ENCODE measurements at places on chromosomes 1 and 21.

GRCh38 chr1:98781906-98782305, 120.4 kb downstream of the SNX7 start:
- no peak for DNase-seq

DNA sequence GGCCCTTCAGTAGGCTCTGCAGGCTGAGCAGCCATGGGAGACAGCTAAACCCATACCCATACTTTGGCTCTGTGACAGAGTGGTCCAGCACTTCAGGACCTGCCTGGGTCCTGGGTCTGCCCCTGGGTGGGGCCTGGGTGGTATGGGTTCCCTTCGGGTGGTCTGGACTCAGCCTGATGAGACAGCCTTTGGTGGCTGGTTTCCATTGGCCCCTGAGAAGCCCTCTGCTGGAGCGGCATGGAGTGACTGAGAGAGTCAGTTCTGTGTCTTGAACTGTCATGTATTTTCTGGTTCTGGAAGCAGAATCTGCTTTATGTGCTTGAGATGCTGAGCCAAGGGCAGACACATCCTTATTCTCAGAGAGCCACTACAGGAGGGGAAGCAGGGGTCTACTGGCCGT, 31.3 kb upstream of the KCNA2 start:
- no peak for DNase-seq

DNA sequence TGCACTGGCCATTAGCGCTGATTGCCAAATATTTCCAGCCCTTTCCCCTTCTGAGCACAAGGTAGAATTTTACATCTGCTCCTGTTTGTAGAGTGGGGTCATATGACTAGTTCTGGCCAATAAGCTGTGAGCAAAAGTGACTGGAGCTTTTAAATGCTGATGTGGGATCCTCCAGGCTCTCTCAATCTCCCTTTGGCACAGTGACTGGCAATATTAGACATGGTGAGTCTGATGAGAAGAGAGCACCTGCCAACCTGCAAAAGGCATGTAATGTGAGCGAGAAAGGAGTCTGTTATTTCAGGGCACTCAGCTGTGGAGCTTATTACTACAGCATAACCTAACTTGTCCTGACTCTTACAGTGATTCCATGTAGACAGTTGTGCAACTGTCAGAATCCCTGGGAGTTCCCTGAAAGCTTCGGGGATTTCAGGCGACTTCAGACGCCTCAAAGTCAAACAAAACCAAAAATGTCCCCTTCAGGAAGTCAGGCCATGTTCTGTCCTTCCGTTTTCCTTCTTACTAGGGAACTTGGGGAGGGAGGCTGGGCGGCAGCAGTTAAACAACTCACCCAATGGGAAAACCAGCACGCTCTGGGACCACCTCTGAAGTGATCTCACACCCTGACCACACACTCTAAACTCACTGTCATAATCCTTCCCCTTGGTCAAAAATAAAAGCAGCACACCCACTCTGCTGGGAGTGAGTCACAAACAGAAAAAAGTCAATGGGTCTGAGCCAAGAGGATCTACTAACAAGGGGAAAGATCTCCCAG, 3.6 kb upstream of the RASSF5 start:
- no peak for DNase-seq

DNA sequence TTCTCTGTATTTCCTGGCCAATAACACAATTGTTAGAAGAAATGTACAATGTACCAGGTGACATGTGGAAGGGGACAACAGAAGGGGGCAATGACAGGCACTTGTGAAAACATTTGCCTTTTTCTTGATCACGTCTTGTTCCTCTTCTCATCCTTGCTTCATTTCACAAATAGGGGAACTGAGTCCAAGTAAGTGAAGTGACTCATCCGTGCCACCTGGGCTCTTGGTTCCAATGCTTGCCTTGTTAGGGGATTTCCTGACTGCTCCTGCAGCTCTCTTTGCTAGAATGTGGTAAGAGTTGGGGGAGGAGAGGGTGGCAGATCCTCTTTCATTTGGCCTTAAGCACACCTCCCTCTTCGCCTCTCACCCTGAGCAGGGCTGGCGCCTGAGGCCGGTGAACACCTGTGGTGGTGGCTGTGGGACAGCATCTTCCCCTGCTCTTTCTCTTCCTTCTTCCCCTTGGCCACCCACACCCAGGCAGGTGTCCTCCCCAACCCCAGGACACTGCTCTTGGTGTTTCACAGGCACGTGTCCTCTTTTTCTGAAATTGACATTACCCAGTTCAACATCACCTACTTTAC, 2.2 kb upstream of the RHEX start:
- DNase-seq, result no peak

GRCh38 chr21:45001134-45002095, 61.6 kb downstream of the SLX9 start:
- DNase-seq, result no peak

- DNase-seq, result no peak
These were observed 38.4 kb downstream of the NFASC start for GRCh38 chr1:204909109-204909508.

GRCh38 chr1:8976896-8977450, 31.3 kb downstream of the CA6 start:
- DNase-seq, result no peak

- no peak for DNase-seq
These were observed 165.8 kb downstream of the NFIA start for GRCh38 chr1:61247881-61248752.

GRCh38 chr1:243345205-243345604, 89.4 kb downstream of the SDCCAG8 start:
- no peak for DNase-seq

DNA sequence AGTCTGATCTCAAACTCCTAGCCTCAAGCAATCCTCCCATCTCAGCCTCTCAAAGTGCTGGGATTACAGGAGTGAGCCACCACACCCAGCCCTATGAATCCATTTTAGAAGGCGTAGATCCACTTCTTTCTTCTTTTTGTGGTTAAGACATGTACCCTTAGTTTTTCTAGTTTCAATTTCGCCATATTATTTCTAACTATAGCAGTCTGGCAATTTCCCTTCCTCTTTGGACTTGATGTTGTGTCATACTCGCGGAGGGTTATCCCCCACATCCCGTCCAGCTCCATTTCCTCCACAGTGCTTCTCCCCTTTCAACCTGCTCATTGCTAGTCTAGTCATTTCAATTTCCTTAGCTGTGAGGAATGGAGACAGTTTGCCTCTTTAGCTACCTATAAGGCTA, 5.2 kb upstream of the LRRC8D start:
- no peak for DNase-seq

DNA sequence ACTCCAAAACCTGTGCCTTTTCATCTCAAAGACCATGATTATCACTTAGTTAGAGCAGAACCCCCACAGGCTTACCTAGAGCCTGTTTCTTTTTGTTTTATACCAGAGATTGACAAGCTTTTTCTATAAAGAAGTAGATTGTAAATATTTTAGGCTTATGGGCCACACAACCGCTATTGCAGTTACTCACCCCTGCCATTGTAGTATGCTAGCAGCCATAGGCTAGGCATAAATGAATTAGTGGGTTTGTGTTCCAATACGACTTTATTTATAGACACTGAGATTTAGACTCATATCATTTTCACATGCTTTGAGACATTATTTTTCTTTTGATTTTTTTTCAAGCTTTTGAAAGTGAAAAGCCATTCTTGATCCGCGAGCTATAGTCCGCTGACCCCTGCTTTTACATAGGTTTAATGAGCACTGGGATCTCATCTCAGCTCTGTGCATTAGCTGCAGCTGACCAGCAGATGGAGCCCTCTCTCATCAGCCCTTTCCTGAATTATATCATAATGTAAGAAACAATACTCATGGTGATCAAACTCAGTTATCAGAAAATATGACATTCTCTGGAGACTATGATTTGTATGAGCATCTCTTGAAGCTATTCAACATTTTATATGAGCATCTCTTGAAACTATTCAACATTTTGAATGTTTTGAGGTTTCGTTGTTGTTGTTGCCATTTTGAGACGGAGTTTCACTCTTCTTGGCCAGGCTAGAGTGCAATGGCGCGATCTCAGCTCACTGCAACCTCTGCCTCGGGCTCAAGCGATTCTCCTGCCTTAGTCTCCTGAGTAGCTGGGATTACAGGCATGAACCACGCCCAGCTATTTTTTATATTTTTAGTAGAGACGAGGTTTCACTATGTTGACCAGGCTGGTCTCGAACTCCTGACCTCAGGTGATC, 111.9 kb upstream of the L1TD1 start:
- peak; percentile 31 for DNase-seq

DNA sequence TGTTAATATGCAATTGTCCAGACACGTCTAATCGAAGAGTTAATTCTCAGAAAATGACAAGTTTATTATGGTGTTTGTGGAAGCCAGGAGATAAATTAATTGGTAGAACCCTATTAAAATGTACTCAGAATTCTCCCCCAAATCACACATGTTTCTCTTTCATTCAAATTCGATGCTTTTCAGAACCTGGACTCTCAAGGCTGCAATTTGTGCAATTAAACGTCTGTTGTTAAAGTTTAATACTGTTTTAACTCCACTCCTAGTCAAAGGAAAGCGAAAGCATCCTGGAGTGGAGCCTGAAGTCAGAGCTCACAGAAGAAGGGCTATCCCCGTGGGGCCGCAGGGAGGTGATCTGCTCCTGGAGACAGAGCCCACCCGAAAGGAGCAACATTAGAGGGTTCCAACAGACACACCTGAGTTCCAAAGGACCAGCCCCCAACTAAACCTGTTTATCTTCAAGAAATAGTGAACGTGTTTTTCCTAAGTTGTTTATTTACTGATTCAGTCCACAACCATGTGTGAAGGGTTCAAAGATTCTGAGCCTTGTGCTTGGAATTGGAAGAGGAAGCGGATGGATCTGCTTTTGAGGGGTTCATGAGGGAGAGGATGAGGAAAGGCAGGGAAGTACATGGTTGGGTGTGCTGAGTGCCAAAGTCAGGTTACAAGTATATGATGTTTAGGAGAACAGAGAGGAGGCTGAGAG, 68.0 kb upstream of the AKT3 start:
- no peak for DNase-seq

DNA sequence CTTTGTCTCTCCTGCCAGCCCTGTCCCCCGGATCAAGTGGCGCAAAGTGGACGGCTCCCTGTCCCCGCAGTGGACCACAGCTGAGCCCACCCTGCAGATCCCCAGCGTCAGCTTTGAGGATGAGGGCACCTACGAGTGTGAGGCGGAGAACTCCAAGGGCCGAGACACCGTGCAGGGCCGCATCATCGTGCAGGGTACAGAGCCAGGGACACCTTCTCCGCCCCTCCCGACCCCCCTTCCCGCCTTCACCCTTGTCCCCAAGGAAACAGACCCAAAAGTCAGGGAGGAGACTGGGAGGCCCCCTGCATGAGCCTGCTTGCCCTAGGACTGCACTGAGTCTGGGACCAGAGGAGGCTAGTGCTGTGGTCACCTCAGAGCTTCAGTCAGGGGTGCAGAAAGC, 18.2 kb downstream of the CNTN2 start:
- no peak for DNase-seq
